Stimulated activated CD8-positive, alpha-beta memory T cell treated with anti-CD3 and anti-CD28 coated beads, Interleukin-12 subunit alpha, Interleukin-12 subunit beta, amount 100 ng/mL, for 1 hour (primary cell): ENCODE measurements at places on chromosomes 6 and 20.

GRCh38 chr6:136550330-136551071 lies at the start of gene MAP7:
Gene MAP7 (minus strand): TSS chr6:136550422. CDS start chr6:136550408, 14 bp downstream.
- DNase-seq = peak; percentile 27

DNA sequence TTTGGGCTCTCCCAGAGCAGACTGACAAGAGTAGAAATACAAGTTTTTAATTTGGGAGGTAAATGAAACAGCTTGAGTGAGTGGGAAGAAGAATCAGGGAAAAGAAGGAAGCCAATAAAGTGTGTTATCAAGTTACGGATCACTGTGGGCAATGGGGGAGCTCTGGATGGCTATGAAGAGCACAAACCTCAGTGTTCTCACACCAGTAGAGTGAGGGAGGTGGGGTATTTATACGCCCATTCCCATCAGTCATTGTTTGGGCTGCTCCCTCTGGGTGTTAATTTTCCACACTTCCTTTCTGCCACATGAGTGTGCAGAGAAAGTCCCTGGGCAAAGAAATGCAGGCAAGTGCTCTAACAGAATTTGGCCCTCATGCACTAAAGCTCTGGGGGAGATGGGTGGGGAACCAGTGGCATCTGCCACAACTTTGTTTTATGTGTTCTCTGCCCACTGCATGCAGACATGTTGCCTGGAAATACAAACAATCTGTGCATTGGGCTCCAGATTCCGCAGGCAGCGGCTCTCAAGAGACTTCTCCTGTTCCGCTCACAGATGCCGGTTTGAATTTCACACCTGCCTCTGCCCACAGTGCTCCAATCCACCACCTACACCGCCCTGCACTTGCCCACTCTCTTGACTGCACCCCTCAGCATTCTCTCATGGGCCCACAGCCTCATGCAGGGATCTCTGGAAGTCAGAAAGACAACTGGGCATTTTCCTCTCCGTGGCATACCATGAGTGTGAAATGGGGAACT lies 211.1 kb upstream of the RNF24 start:
- DNase-seq = no peak

GRCh38 chr20:50930976-50931305 lies 296 bp downstream of the ADNP start:
- no peak for DNase-seq

- DNase-seq = no peak
Observed at GRCh38 chr20:51611625-51611890, 69.0 kb upstream of the NFATC2 start.

- no peak for DNase-seq
Observed at GRCh38 chr6:167566711-167567141, 241.8 kb downstream of the TTLL2 start.

DNA sequence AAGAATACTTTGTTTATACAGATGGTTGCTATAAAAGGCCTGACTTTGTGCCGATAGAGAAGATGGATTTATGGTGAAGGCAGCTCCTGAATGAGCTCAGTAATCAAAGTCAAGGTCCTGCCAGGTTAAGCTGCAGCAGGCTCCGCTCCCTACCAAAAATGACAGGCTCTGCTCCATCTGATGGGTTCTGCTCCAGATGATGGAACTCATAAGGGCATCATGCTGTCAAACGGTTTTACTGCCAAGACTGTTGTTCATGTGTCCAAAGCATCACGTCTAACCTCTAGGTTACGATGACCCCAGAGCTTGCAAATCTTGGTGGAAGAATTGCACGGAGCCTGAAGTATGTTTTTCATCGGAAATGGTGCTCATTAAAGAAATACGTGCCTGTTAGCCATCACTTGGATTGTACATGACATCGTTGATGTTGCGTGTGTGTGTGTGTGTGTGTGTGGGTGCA lies 19.2 kb upstream of the PTGIS start:
- no peak for DNase-seq
